ENCODE measurements at places on chromosomes 12 and 14.

DNA sequence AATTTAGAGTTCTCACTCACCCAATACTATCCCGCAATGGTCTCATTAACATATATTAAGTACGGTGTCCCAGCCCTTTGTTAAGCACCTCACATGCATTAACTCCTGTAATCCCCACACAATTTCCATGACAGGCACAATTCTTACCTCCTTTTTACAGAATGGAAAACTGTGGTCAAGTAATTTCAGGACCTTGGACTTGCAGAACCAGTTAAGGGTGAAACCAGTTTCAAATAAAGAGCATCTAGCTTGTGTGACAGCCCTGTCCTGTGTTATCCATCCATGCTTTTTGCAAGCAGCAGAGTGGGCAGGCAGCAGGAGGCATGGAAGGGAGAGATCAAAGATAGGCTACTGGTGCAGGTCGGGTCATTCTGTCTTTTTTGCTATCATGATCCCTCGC, 470.8 kb downstream of the NELL2 start:
- DNase-seq = no peak
- no peaks in the 10 kb centered on the region for H3K36me3 ChIP-seq
- no peaks in the 10 kb centered on the region for H3K4me1 ChIP-seq

- no peaks in the 10 kb centered on the region for H3K4me1 ChIP-seq
- H3K36me3 ChIP-seq = no peaks in the 10 kb centered on the region
- DNase-seq = peak; percentile 61
- no peak overlapping the region for H3K27ac ChIP-seq
Measured at GRCh38 chr12:10235761-10236631, 23.3 kb downstream of the GABARAPL1 start.

GRCh38 chr12:43309959-43310358, 242.0 kb downstream of the ADAMTS20 start:
- no peaks in the 10 kb centered on the region for H3K27me3 ChIP-seq
- no peaks in the 10 kb centered on the region for H3K36me3 ChIP-seq
- H3K4me3 ChIP-seq = no peak overlapping the region
- no peak for DNase-seq
- H3K4me1 ChIP-seq = no peaks in the 10 kb centered on the region

- H3K4me1 ChIP-seq = peaks cover 3% of the 10 kb centered on the region
- no peak overlapping the region for H3K27ac ChIP-seq
- no peak for DNase-seq
- no peaks in the 10 kb centered on the region for H3K36me3 ChIP-seq
- no peak overlapping the region for H3K4me3 ChIP-seq
- H3K27me3 ChIP-seq = no peaks in the 10 kb centered on the region
Measured at GRCh38 chr14:95267306-95267705, 52.4 kb downstream of the CLMN start.

- no peaks in the 10 kb centered on the region for H3K36me3 ChIP-seq
- H3K27me3 ChIP-seq = no peaks in the 10 kb centered on the region
- H3K4me3 ChIP-seq = no peak overlapping the region
- peaks cover 17% of the 10 kb centered on the region for H3K4me1 ChIP-seq
Measured at GRCh38 chr12:45762185-45763110, 32.9 kb downstream of the ARID2 start.

GRCh38 chr14:68978172-68978911, 760 bp downstream of the ACTN1 start:
- H3K36me3 ChIP-seq = no peaks in the 10 kb centered on the region
- peak overlapping the region; percentile 98 for H3K27ac ChIP-seq
- peak overlapping the region; percentile 71 for H3K4me3 ChIP-seq
- no peaks in the 10 kb centered on the region for H3K27me3 ChIP-seq
- peaks cover 11% of the 10 kb centered on the region for H3K4me1 ChIP-seq

DNA sequence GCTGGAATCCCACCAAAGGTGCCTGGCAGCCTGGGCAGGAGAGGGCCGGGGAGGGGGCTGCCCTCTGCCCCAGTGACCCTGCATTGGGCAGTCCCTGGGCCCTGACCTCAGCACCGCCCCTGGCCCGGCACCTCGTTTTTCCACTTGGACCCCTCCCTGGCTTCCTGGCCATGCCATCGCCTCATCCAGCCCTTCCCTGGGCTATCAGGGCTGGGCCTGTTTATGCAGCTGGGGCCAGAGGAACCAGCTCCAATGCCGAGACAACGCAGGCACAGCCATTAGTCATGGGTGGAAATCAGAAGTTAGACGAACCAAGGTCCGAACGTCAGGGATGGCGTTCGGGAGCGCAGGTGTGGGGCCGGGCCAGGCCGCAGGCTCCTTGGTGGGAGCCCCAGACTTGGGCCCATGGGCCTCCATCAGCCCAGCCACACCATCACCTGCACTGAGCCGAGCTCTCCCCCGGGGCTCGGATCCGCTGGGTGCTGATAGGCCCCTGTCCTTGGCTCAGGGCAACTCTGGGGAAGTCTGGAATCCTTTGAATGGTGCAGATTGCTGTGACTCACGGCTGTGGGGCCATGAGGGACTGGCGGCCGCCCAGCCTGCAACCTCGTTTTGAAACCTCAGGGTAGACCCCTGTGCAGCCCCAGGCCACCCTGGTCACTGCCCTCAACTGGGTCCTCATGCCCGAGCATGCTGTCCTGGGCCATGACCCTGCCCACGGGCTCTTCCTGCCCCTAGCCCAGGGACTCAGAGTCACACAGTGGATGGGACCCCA, 169.4 kb downstream of the KIF26A start:
- H3K4me3 ChIP-seq = no peak overlapping the region
- H3K27me3 ChIP-seq = no peaks in the 10 kb centered on the region
- H3K27ac ChIP-seq = no peak overlapping the region
- no peaks in the 10 kb centered on the region for H3K4me1 ChIP-seq
- no peaks in the 10 kb centered on the region for H3K36me3 ChIP-seq
- DNase-seq = no peak

DNA sequence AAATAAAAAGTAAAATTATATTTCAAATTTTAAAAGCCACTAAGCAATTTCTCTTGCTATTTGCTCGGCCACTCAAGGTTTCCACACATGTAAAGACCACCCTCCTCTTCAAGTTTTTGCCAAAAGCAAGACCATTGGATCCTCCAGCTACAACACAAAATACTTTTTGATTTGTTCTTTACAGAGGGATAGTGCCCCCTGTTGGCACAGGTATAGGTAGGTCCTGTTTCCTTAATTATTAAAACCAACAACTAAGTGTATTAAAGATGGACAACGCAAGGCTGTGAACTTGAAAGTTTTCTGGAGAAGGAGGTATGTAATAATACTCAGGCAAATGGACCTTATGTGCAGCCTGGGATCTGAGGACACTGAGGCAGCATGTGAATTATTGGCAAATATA, 23.8 kb downstream of the ATP6V1D start:
- no peaks in the 10 kb centered on the region for H3K4me1 ChIP-seq
- no peak overlapping the region for H3K27ac ChIP-seq
- no peaks in the 10 kb centered on the region for H3K27me3 ChIP-seq
- H3K4me3 ChIP-seq = no peak overlapping the region
- DNase-seq = peak; percentile 5

DNA sequence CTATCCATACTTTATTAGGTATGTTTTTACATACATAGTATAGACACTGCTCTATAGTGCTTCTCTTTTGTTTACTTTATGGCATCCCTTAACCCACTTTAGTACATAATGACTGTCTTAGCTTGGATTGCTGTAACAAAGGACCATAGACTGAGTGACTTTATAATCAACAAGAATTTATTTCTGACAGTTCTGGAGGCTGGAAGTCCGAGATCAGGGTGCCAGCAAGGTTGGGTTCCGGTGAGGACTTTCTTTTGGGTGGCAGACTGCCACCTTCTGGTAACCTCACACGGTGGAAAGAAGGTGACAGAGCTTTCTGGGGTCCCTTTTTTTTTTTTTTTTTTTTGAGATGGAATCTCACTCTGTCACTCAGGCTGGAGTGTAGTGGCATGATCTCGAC, 48.6 kb upstream of the PPM1H start:
- H3K4me3 ChIP-seq = no peak overlapping the region
- no peak overlapping the region for H3K27ac ChIP-seq
- no peaks in the 10 kb centered on the region for H3K4me1 ChIP-seq
- H3K36me3 ChIP-seq = no peaks in the 10 kb centered on the region
- DNase-seq = no peak
- H3K27me3 ChIP-seq = peaks cover 3% of the 10 kb centered on the region

DNA sequence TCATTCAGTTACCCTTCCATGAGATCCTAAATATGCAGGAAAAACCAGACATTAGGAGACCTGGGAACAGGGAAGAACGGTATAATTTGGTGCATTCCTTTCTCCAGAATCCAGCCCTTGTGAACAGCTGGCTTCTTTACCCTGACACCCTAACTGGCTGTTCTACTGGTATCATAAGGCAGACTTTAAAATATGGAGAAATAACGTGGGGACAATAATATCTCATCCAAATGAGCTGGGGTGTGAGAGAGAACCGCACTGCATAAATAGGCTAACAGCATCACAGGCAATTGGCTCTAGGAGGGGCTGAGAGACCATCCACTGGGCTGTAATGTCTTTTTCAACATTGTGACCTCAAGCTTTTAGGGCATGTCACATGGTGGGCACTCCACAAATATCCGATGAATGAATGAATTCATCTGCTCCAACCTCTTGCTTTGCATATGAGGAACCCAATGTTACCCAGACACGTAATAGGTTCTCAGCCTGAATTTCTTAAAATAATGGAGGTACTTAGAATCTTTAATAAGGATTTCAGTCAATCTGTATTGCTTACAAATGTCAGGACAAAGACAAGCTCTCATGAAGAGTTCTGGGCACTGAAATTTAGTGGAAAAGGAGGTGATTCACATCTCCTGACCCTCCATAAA, 157.9 kb downstream of the SAMD4A start:
- H3K27ac ChIP-seq = no peak overlapping the region
- no peaks in the 10 kb centered on the region for H3K36me3 ChIP-seq
- no peak overlapping the region for H3K4me3 ChIP-seq
- H3K4me1 ChIP-seq = peaks cover 30% of the 10 kb centered on the region

- DNase-seq = no peak
- no peak overlapping the region for H3K4me3 ChIP-seq
- no peaks in the 10 kb centered on the region for H3K27me3 ChIP-seq
- no peak overlapping the region for H3K27ac ChIP-seq
Measured at GRCh38 chr12:16520328-16520727, 85.6 kb downstream of the LMO3 start.

- H3K27ac ChIP-seq = no peak overlapping the region
- H3K36me3 ChIP-seq = no peaks in the 10 kb centered on the region
- DNase-seq = no peak
- no peak overlapping the region for H3K4me3 ChIP-seq
Measured at GRCh38 chr14:95327558-95328374, 8.1 kb upstream of the CLMN start.

DNA sequence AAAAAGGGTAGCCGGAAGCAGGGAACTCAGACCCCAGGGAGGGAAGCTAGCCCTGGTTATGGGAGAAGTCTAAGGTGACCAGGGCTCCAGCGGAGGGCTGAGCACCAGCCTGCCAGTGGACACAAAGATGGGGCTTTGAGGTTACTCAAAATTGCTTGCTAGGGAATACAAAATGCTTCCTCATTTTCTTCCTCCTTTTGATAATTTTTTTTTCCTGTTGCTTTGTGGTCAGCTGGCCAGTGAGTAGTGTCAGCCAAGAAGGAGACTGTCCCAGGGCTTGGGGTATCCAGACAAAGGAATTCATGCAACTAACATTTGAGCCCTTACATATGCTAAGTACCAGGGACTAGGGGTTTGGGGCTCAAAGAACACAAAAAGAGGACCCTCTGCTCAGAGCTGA, 206.2 kb downstream of the PPM1H start:
- no peak overlapping the region for H3K27ac ChIP-seq
- DNase-seq = no peak
- no peaks in the 10 kb centered on the region for H3K4me1 ChIP-seq
- no peak overlapping the region for H3K4me3 ChIP-seq
- H3K27me3 ChIP-seq = no peaks in the 10 kb centered on the region

DNA sequence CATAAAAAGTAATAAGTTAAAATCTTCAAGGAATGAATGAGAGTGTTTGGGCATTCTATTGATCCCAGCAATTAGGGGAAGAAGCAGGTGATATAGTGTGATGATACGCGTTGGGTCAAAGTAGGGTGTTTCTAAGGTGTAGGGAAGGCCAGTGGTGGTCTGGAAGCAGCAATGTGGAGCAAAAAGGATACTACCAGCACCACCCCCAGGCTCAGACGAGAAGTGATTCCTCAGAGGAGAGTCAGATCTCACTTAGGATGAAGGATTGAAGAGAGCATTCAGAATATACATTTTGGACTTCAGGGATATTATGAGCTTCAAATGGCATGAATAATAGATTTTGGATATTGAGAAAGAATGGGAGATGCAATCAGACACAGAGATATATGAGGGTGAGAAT, 497.6 kb downstream of the RMST start:
- H3K4me1 ChIP-seq = no peaks in the 10 kb centered on the region
- H3K36me3 ChIP-seq = no peaks in the 10 kb centered on the region
- no peak for DNase-seq

DNA sequence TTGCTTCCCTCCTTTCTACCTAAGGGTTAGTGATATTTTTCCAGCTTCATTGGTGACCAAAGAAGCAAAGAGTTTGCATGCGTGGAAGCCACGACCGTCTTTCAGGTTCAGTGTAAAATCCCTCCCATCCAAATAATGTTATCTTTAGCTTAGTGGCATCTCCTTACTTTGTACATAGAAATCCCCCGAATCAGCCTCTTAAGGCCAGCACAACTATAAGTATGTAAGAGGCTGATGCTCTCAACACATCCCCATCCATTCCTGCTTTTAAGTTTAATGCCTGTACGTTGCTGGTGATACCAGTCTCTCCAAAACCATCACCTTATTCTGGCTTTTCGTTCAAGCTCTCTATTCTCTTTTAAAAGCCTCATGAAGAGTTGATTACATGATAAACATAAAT, 14.6 kb downstream of the CDKN1B start:
- H3K4me3 ChIP-seq = no peak overlapping the region
- no peak overlapping the region for H3K27ac ChIP-seq
- H3K27me3 ChIP-seq = no peaks in the 10 kb centered on the region
- no peaks in the 10 kb centered on the region for H3K36me3 ChIP-seq
- DNase-seq = no peak

DNA sequence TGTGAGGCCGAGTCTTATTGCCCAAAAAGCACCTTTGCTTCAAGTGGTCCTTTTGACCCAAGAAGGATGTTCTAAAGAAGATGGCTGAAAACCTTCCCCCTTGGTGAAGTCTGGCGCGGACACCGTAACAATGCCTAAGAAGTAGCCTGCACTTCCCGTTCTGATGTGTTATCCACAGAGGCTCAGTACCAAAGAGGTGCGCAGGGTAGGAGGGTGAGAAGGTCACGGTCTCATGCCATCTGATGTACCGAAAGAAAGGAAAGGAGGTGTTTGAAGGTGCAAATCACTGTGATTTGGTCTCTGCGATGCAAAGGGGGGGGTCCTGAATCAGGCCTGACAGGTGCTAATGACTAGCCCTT, 9.9 kb downstream of the PEBP1 start:
- no peak for DNase-seq
- peaks cover 21% of the 10 kb centered on the region for H3K36me3 ChIP-seq
- peaks cover 5% of the 10 kb centered on the region for H3K4me1 ChIP-seq
- H3K27ac ChIP-seq = no peak overlapping the region
- no peak overlapping the region for H3K4me3 ChIP-seq
- no peaks in the 10 kb centered on the region for H3K27me3 ChIP-seq

- H3K4me3 ChIP-seq = no peak overlapping the region
- H3K27me3 ChIP-seq = peaks cover 21% of the 10 kb centered on the region
- no peaks in the 10 kb centered on the region for H3K4me1 ChIP-seq
- H3K36me3 ChIP-seq = peaks cover 10% of the 10 kb centered on the region
- no peak for DNase-seq
Measured at GRCh38 chr12:2689393-2689792, 105.4 kb upstream of the FKBP4 start.

- peak; percentile 24 for DNase-seq
- H3K36me3 ChIP-seq = no peaks in the 10 kb centered on the region
- H3K27ac ChIP-seq = no peak overlapping the region
- no peak overlapping the region for H3K4me3 ChIP-seq
Measured at GRCh38 chr12:25995906-25996305, 37.4 kb downstream of the RASSF8 start.
